Adrenal gland (tissue), 19 donors: ENCODE measurements at places on chromosomes 5 and 9. TPM values are rescaled to one million over a fixed set of nuclear protein-coding genes. Genes with fewer than 3 reads are reported as not detected.

DNA sequence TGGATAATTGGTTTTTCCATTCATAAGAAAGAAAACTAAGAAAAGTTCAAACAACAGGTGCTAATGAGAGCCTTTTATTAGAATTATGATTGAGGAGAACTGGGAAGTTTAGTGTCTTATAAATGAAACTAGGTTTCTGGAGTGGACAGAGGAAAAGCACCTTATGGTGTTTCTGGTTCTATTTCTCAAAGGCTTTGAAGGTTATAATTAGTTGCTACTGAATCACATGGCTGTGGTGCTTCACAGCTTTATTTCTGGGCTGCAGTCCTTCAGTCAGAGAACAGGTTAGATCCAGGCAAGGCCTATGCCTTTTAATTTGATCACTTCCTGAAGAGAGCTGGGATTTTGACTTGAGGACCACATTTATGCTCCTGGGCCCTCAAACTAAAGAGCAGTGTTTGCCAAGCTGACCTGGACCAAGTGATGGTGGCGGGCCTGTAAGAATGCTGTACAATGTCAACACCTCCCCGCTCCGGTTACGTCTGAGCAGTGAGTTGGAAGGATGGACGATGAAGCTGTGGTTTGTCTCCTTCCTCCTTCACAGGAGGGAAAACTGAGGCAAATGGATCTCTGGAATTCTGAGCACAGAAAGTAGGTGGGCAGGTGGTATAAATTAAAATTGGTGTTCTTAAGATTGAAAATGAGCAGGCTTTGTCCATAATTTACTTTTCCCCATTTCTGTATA is 56.0 kb downstream of the ZNF462 start:
- no peak for DNase-seq
- no peak overlapping the region for H3K27ac ChIP-seq
- H3K27me3 ChIP-seq, result no peaks in the 10 kb centered on the region
- H3K4me3 ChIP-seq, result no peak overlapping the region

DNA sequence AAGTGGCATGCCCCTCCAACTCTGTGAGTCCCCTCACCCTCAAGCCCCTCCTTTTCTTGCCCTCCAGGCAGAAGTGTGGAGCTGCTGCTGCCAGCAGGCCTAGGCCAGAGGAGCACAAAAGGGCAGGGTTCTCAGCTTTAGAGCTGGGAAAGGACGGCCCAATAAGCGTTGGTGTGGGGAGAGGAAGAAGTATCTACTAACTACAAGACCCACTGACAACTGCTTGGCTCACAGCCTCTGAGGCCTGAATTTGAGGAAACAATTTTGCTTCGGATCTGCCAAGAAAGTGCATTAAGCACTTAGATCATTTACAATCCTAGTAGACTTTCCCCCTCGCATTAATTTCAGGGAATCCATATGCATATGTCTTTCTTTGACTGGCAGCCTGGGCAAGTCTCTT is 179.4 kb downstream of the SNX18 start:
- H3K36me3 ChIP-seq, result no peaks in the 10 kb centered on the region
- no peak overlapping the region for H3K27ac ChIP-seq
- H3K4me1 ChIP-seq, result no peaks in the 10 kb centered on the region

DNA sequence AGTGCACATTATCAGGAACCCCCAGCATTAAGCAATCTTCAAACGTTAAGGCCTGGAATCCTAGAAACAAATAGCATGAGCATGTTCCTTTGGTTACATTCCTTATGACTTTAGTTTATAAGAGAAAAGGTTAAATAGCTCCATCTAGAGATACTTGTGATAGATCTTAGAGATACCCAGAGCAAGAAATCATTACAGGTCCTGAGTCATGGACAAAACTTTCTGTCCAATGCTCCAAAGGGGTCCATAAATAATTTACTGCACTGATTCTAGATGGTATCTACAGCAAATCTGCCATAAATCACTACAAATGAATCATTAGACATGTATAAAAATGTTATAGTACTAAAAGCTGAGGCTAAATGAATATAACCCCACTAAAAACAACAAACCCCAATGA is 139.6 kb downstream of the HTR1A start:
- no peak overlapping the region for H3K27ac ChIP-seq
- no peaks in the 10 kb centered on the region for H3K27me3 ChIP-seq
- no peaks in the 10 kb centered on the region for H3K36me3 ChIP-seq

GRCh38 chr5:73370640-73371583 is 77.7 kb downstream of the FOXD1 start:
- no peak overlapping the region for H3K4me3 ChIP-seq
- no peaks in the 10 kb centered on the region for H3K4me1 ChIP-seq
- no peaks in the 10 kb centered on the region for H3K36me3 ChIP-seq
- H3K27ac ChIP-seq, result no peak overlapping the region

- H3K27ac ChIP-seq, result no peak overlapping the region
- H3K4me3 ChIP-seq, result no peak overlapping the region
- H3K36me3 ChIP-seq, result no peaks in the 10 kb centered on the region
These were observed 220.3 kb downstream of the SPATA31D1 start for GRCh38 chr9:82208741-82209450.

EQTN gene
- not detected for total RNA-seq

RANBP17 gene
- total RNA-seq, result 119 TPM

ROR2 gene
- total RNA-seq, result 23.9 TPM

ZBTB43 gene
- total RNA-seq, result 10.7 TPM

LCN1 gene
- not detected for total RNA-seq
